ENCODE measurements at places on chromosomes 12 and 14.

DNA sequence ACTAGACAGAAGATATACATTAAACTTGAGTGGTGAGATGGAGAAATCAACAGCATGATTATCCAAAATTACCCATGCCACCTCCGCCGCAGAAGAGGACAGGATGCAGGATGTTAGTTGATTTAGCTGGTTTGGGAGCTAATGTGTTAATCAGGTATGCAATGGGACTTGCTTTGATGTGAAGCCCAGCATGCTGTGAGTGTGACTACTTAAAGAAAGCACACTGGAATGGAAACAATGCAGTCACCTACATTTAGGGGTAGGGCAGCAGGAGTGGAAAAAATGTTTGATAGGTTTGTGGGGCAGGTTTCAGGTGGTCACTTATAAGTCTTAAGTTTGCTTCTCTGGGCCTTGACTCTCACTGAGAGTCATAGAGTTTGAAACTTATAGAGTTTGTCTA is 170.0 kb upstream of the DAAM1 start:
- DNase-seq: no peak

DNA sequence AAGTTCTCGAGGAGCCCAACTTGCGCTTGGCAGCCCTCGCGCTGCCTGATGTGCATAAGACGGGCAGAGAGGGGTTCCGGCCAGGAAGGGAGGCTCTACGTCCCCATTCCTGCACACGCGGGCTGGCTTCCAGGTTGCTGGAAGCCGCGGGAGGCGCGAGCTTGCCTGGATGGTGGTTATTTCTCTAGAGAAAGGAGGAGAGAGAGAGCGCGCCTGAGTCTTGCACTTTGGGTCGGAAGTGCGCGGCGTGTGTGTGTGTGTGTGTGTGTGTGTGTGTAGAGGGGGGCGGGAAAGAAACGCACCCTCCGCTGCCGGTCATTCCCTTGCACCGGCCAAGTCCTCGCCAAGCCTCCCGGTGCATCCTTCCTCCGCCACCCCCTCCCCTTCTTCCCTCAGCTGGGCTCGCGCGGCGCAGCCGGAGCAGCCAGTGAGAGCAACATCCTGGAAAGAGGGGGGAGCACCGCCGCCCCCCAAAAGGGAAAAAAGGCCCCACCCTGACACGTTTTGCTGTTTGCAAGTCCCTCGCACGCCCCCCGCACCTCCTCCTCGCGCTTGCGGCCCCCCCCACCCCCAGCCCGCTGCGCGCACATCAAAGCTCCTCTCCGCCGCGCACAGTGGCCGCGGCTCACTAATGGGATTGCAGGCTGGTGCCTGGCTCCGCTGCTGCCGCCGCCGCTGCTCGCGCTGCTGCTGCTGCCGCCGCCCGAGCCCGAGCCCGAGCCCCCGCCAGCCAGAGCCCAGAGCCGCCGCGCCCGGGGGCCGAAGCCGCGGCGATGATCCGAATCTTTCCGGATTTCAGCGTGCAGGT is 4.4 kb upstream of the NPAS3 start:
- peak; percentile 78 for DNase-seq

- DNase-seq: no peak
Measured at GRCh38 chr12:3075315-3075714, 1.9 kb upstream of the TSPAN9 start.

GRCh38 chr12:67852701-67853100 is 136.5 kb upstream of the IFNG-AS1 start:
- no peak for DNase-seq

GRCh38 chr14:105153331-105153731 is 15.2 kb downstream of the JAG2 start:
- DNase-seq: no peak

- no peak for DNase-seq
Measured at GRCh38 chr14:64800000-64800399, 79.7 kb downstream of the SPTB start.

DNA sequence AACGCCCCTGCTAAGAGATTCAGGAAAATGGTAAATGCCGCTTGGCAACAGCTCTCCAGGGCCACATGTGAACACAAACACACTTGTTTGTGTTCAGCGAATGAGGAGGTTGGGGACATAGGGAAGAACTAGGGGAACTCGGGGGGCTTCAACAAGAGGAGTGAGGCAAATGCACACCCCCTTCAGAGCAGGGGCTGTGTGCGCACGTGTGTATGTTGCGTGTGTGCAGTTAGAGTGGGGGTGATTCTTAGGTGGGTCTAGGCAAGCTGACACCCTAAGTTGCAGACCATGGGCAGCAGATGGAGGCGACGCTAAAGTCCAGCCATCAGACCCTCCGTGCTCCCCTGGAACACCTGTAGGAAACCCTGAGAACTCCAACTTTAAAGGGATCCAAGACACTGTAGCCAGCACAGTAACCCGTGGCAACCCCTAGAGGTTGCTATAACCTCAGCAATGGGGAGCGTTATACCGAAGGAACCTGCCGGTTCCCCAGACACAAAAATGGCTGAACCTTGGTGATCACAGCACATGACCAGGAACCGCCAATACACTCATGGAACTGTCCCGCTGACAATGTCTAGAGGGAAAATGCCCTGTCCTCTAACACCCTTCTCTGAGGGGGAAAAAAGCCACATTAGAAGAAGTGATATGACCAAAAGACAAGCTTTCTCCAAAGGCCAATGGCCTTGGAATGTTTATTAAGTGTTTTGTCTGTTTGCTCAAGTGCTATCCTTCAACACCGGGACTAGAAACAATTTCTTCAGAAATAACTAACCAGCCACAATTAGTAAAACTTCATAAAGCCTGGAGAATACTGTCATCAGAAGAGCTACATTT is 86.5 kb upstream of the CEP83 start:
- peak; percentile 29 for DNase-seq

GRCh38 chr14:68862954-68863594 is 70.2 kb upstream of the ZFP36L1 start:
- peak; percentile 77 for DNase-seq

DNA sequence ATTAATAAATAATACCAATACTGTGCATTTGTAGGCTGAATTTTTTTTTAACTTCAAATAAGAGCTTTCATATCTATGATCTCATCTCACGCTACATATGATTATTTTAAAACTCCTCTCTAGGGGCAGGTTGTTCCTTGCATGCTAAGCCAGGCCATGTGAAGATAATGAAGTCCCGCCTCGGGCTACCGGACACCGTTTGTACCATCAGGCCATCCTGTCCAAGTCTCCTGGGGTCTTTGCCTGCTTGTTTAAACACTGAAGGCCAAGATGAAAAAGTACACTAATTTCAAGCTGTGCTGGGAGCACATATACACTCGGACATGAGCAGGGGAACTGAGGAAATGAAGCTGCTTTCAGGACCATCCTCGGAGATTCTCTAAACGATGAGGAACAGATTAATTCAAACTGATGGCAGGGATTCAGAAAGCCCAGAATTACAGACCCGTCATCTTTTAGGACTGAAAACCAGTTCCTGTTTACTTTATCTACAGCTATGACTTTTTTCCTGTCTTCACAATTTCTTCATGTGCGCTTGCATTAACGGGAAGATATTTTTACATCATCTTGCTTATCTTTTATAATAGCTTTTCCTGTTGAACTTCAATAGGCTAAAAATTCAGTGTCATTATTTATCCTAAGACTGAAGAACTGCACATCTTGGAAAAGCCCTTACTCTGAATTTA is 6.3 kb upstream of the ABHD12B start:
- DNase-seq: no peak

DNA sequence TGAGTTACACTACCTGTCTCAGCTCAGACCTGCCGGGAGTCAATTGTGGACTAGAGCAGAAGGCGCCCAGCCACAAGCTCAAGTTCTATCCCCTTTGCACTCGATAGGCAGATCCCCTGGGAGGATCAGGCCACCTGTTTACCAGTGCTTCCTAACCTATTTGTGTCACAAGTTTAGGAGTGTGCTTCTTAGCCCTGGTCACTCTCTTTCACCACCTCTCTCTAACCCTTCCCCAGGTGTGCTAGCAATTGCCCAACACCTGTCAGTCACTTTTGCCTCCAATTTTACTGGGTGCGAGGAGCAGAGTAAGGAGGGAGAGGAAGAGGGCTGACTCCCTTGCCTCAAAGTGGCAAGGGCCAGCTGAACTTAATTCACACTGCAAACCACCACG is 745 bp upstream of the NAA30 start:
- no peak for DNase-seq

- no peak for DNase-seq
Measured at GRCh38 chr12:2689879-2690278, 104.9 kb upstream of the FKBP4 start.

GRCh38 chr12:72074956-72075355 is 136.3 kb downstream of the TPH2 start:
- no peak for DNase-seq

- no peak for DNase-seq
Measured at GRCh38 chr14:73662487-73662943, 17.7 kb downstream of the DNAL1 start.

GRCh38 chr14:93183596-93184317 is 940 bp downstream of the MOAP1 start:
- DNase-seq: no peak

DNA sequence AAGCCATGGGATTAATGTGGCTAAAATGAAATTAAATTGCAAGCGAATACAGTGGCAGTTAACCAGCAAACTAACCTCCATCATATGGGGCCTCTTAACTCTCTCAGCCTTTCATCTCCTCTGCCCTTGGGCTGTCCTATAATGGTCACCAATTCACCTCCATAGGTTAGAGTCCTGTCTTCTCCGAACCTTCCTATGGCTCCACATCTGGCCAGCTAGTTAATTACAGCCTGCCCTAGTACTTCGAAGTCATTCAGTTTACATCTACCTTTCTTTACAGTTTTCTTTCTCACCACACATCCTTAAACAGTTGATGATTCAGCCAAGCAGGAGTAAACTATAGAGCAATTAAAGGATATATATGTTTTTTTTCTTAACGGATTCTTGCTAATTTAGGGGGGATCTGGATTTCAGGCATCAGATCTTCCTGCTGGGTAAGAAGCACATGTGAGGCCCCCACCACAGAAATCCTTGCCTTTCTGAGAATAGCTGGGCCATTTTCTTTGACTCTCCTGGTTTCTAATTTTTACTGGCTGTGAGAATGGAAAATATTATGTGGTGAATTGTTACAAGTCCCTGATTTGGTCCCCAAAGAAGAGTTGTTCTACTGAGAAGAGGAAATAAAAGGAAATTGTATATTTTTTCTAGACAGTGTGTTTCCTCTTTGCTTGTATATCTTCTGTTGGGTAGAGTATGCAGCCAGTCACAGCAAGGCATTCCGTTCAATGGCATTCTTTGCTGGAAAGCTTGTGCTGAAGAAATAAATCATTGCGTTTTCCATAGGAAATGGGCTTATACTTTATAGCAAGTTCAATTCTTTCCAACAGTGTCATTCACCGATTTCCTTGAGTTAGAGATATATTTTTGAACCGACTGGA is 16.7 kb downstream of the HMGA2 start:
- no peak for DNase-seq

- DNase-seq: no peak
Measured at GRCh38 chr12:117020536-117021220, 78.5 kb downstream of the TESC start.

- peak; percentile 78 for DNase-seq
Measured at GRCh38 chr14:30874120-30874998, at the start of gene COCH. Gene COCH (plus strand): TSS chr14:30874559. CDS start chr14:30874939, 380 bp downstream.

DNA sequence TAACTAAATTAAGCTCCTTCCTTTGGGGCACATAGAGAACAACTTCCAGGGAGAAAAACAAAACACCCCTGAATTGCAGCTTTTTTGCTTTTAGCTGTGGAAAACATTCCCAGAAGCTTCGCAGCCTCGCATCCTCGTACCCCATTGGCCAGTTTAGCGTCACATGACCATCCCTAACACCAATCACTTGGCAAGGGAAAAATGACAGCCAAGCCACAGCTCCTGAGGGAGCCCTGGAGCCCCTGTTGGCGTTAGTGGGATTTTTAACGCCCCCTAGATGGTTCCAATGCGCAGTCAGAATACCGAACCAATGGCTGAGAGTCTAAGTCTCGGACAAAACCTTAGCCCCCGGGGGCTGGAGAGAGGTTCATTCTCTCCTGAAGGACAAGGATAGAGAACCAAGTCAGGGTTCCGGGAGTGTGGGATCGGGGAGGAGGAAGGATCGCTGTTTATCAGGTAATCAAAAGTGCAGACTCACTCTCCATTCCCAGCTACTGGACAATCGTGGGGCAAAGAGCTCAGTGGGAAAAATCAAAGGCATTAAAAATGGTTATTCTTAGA is 135.6 kb upstream of the HIF1A start:
- no peak for DNase-seq

DNA sequence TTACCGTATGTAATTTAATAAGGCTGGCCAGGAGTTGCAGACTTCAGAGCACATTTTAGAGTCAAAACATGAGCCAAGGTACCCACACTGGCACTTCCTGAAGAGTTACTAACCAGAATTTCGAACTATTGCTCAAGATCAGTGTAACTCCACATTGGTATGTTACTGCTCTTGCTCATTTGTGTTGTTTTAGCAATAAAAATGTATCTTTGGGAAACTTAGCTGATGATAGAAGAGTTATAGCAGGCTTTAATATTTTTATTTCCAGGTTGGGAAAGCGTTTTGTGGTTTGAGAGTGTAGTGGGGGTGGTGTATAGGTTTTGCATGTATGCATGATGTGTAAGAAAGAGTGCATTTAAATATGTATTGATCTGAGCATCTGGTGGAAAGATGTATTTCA is 96.6 kb downstream of the SCN8A start:
- no peak for DNase-seq

DNA sequence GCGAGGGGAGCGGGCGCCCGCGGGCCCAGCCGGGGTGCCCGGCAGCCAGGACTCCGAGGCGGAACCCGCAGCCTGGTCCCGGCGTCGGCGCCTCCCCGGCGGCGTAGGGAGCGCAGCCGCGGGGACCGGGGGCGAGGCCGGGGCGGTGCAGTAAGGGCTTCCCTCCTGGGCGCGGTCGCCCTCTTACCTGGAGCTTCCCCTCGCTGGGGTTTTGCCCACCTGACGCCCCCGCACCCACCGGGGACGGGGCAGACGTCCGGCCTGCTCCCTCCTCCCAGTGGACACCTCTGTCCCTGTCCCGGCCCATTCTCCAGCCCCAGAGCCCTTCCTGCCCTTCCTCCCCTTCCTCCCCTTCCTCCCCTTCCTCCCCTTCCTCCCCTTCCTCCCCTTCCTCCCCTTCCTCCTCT is 413 bp upstream of the TUBA1C start:
- DNase-seq: no peak

GRCh38 chr14:102913341-102914211 is 8.9 kb upstream of the AMN start:
- DNase-seq: no peak
